ENCODE measurements at places on chromosomes 13 and 19. TPM values are rescaled to one million over a fixed set of nuclear protein-coding genes. Genes with fewer than 3 reads are reported as not detected.
A peak's percentile ranks its signal among the peaks of the same experiment; 100 is the strongest.

DNA sequence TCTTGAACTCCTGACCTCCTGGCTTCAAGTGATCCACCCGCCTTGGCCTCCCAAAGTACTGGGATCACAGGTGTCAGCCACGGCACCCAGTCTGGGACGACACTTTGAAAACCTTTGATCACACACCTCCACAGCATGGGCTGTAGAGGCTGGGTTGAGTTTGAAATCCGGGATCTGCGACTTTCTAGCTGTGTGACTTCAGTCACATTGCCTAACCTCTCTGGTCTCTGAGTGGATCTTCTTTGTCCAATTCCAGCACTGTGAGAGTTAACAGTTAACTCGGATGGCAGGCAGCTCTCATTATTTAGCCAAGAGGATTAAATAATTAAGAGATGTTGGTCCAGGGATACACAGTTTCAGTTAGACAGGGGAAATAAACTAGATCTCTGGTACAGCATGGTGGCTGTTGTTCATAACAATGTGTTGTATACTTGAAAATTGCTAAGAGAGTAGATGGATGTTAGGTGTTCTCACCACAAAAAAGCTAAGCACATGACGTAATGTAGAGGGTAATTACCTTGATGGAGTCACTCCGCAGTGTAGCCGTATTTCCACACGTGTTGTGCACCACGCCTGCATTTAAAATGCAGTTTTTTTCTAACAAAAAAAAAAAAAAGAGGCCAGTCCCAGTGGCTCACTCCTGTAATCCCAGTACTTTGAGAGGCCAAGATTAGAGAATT is 1.9 kb downstream of the GALP start:
- DNase-seq, result no peak

The KIR2DL4 gene
- not detected for total RNA-seq

DNA sequence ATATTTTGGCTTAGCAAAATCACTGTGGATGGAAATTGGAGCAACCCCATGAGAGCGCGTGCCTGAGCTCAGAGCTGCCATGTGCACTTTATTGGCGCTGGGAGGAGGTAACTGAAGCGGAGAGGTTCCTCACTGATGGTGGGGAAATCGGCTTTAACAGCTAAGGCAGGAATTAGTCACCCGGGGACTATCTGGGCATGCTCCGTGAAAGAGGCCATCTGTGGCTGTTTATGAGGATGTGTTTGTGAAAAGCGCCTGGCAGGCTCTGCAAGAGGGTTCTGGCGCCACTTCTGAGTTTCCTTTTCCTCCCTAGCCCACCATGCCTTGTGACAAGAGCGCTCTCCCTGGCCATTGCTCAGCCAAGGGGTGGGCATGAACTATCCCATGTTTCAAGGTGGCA is 815.6 kb downstream of the UQCRFS1 start:
- DNase-seq, result no peak

GRCh38 chr19:29193155-29193554 is 19.8 kb downstream of the UQCRFS1 start:
- DNase-seq, result no peak

DNA sequence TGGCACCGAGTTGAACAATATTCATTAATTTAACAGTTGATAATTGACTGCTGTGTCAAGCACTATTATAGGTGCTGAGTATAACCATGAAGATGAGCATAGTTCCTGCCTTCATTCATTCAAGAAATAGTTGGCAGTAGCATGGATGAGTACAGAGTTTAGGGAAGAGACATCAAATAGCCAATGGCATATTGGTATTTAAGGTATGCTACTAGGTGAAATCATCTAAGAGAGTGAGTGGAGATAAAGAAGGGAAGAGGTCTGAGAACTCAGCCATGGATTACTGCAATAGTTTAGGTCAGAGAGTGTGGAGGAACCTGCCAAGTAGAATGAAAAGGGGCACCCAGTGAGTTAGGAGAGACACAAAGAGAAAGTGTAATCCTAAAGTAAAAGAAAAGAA is 4.9 kb upstream of the HTR2A start:
- no peak for DNase-seq

The PALM3 gene
- 0.38 TPM for total RNA-seq

DNA sequence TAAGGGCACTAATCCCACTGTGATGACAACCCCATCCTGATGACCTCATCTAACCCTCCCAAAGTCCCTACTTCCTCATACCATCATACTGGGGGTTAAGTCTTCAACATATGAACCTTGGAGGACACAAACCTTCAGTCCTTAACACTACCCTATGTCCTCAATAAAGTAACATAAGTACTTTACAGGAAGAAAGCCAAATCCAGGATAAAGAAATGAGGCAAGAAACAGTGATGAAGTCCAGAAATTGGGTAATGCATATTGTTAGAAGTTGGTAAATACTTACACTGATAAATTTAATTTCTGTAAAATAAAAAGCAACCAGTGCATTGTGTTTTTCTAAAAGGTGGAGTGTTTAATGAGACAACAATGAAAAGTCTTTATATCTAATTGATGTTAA is 284.8 kb upstream of the SOX21 start:
- DNase-seq, result no peak

DNA sequence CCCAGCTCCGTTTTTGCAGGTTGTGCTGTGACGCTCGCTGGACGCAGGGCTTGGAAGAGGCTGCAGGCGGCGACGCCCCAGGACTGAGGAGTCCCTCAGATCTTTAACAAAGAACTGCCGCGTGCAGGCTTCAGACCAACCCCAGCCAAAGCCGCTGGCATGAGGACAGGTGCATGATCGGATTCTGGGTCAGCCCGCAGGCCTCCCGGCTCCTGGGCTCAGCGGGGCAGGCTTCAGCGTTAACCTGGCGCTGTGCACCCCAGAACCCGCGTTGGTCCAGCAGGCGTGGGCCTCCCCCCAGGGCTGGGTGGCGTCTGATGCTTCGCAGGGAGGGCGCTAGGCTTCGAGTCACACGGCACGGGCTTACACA is 920 bp upstream of the TIMM13 start:
- no peak for DNase-seq

The NECTIN2 gene
- 68.4 TPM for total RNA-seq

The TMEM205 gene
- total RNA-seq, result 174 TPM

The LAMP1 gene
- 197 TPM for total RNA-seq

DNA sequence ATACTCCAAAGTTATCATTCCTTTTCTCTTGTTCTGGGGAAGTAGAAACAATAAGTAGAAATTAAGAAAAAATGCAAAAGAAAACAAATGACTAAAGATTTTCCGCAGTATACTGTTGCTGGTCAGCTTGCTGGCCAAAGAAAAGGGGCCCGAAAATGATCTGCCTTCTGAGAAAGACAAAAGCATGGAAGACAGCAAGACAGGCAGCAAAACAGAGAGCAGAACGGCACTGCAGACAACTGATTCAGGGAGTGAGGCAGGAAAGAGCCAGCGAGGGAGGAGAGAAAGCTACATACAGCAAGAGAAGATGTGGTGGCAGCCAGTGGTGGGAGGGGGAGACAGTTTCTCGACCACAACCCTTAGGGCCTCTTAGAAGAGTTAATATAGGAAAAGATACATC is 5.3 kb upstream of the DOCK9 start:
- DNase-seq, result no peak

The ZIC5 gene
- not detected for total RNA-seq

DNA sequence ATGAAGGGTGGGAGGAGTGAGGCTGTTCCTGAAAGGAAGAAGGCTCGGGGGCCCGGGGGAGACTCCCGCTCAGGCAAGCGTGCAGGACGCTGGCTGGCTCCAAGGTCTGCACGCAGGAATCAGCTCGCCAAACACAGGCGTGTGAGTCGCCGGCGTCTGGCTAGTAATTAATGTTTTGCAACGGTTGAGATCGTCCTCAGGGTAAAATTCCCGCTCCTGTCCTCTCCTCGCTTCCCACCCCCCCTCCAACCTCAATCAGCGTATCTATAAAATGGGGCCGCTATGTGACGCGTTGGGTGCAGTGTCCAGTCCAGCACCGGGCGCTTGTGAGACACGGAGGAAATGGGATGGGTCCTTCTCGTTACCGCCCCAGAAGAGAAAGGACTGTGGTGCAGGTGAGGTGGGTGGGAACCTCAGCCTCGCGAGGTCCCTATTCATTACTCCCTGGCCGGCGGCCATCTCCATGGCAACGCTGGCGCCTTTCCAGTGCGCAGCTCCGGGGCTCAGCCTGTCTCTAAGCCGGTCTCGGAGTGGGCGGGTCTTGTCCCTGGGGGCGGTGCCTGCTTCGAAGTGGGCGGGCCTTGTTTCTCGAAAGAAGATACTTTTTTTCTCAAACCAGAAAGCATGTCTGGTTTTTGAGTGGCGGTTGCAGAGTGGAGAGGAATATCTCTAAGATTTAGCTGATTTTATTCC is 6.5 kb upstream of the ZNF579 start:
- peak; percentile 80 for DNase-seq

DNA sequence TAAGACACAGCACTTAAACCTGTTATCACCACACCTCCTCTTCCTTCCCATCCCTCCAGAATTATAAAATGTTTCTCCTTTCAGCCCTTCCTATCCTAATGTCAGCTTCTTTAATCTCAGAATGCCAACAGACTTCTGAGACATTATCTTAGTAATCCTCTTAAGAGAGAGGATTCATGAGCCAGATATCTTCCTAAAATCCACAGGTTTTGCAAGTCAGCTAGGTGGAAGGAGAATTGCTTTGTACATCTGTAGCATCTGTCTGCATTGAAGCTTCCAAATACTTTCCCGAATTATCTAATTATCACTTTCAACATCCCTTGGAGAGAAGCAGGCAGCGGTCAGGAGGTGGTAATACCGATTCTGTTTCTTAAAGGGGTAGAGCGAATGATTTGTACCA is 179.1 kb downstream of the DCT start:
- no peak for DNase-seq

The SH2D3A gene
- total RNA-seq, result not detected
